Bronchial epithelial cell (primary cell): ENCODE measurements at places on chromosomes 5 and 9. TPM values are rescaled to one million over a fixed set of nuclear protein-coding genes. Genes with fewer than 3 reads are reported as not detected.

The IFNE gene
- 4.0 and 12.4 TPM in 2 replicates for total RNA-seq

The LCN2 gene
- 48.4 and 110 TPM in 2 replicates for total RNA-seq

The OR1J2 gene
- total RNA-seq: not detected in 2 replicates

The CAPSL gene
- not detected in 2 replicates for total RNA-seq

The MARCOL gene
- not detected in 2 replicates for total RNA-seq

The BTNL3 gene
- total RNA-seq: not detected in 2 replicates

The SAXO1 gene
- total RNA-seq: not detected in 2 replicates
